H9 (cell line): ENCODE measurements at places on chromosomes 6 and 20.

GRCh38 chr6:168122011-168122410, 43.0 kb upstream of the FRMD1 start:
- DNase-seq: peak; percentile 25

- no peak for DNase-seq
Measured at GRCh38 chr6:111215131-111215530, 127.8 kb downstream of the SLC16A10 start.

- no peak for DNase-seq
Measured at GRCh38 chr6:72724545-72724944, 102.7 kb downstream of the KCNQ5 start.

GRCh38 chr6:131001945-131002660, 60.9 kb downstream of the EPB41L2 start:
- no peak for DNase-seq
